ENCODE measurements at places on chromosomes 6 and 20. TPM values are rescaled to one million over a fixed set of nuclear protein-coding genes. Genes with fewer than 3 reads are reported as not detected.

GRCh38 chr6:157550114-157550989 lies 169.4 kb downstream of the ZDHHC14 start:
- H3K4me3 ChIP-seq = no peak overlapping the region
- DNase-seq = no peak

DNA sequence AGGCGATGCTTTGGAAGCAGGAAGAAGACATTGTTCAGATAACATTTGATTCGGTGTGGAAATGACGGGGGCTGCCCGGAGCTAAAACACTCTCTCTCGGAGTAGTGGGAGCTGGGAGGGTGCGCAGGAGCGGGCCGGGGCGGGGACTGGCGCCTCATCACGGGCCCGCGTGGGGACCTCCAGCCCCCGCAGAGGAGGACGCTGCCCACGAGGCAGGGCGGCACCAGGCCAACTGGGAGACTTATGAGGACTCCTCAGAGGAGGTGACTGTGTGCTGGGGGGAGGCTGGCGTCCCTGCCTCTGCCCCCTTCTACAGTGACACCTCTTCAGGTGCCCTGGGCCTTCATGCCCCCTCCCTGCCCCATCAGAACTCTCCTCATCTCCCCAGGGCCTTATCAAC lies 15.2 kb downstream of the DDO start:
- H3K27ac ChIP-seq = no peak overlapping the region
- H3K27me3 ChIP-seq = no peaks in the 10 kb centered on the region
- peaks cover 6% of the 10 kb centered on the region for H3K4me1 ChIP-seq
- H3K4me3 ChIP-seq = peak overlapping the region; percentile 31
- no peak for DNase-seq

- no peaks in the 10 kb centered on the region for H3K36me3 ChIP-seq
- H3K27ac ChIP-seq = peak overlapping the region; percentile 86
- peak overlapping the region; percentile 75 for H3K4me3 ChIP-seq
- H3K27me3 ChIP-seq = no peaks in the 10 kb centered on the region
These were observed 391 bp downstream of the MAPRE1 start for GRCh38 chr20:32819992-32820697.

DNA sequence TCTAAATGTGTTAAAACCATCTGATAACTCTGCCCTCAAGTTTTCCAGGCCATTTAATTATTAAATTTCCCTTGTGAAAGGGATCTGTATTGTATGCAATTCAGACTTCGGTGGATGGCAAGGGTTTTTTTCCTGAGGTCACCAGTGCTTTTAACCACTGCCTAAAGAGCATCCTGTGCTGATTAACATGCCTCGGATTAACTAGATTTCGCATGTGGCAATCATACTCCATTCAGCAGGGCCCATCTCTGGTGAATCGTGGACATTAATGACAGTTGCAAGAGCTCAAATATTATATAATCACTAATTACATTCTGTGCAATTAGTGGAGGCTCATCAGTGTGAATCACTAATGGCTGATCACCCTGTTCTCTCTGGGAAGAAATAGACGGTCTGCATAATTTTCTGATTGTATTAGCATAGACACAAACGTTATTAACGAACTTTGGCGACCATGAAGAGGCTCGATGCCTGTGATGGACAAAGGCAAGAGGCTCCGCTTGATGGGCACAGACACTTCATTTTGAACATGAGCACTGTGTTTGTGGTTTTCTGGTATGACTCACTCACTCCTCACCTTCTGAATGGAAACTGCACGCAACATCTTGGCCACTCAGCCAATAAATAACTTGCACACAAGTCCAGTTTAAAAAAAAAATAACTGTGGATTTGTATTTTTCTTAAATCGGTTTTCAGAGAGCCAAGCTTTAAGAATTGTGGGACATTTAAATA lies 31.4 kb downstream of the LINC00237 start:
- H3K27ac ChIP-seq = no peak overlapping the region
- no peaks in the 10 kb centered on the region for H3K27me3 ChIP-seq
- no peaks in the 10 kb centered on the region for H3K4me1 ChIP-seq
- no peaks in the 10 kb centered on the region for H3K36me3 ChIP-seq
- no peak for DNase-seq

GRCh38 chr20:34569598-34569997 lies 11.1 kb downstream of the MAP1LC3A start:
- H3K27me3 ChIP-seq = no peaks in the 10 kb centered on the region
- no peak overlapping the region for H3K27ac ChIP-seq
- H3K4me3 ChIP-seq = no peak overlapping the region
- DNase-seq = no peak

- no peak overlapping the region for H3K27ac ChIP-seq
- H3K4me3 ChIP-seq = no peak overlapping the region
- DNase-seq = no peak
- H3K36me3 ChIP-seq = peaks cover 8% of the 10 kb centered on the region
- H3K4me1 ChIP-seq = no peaks in the 10 kb centered on the region
- H3K27me3 ChIP-seq = no peaks in the 10 kb centered on the region
These were observed 48.6 kb downstream of the NEDD9 start for GRCh38 chr6:11183761-11184362.

GRCh38 chr6:170186006-170186935 lies 104.6 kb downstream of the DLL1 start:
- DNase-seq = no peak
- H3K4me3 ChIP-seq = no peak overlapping the region
- H3K27me3 ChIP-seq = no peaks in the 10 kb centered on the region
- no peaks in the 10 kb centered on the region for H3K36me3 ChIP-seq
- no peaks in the 10 kb centered on the region for H3K4me1 ChIP-seq

GRCh38 chr6:147621263-147621662 lies 112.8 kb downstream of the SAMD5 start:
- H3K4me3 ChIP-seq = no peak overlapping the region
- no peaks in the 10 kb centered on the region for H3K36me3 ChIP-seq
- H3K27me3 ChIP-seq = no peaks in the 10 kb centered on the region
- H3K27ac ChIP-seq = peak overlapping the region; percentile 36
- DNase-seq = peak; percentile 93

GRCh38 chr6:1858196-1858595 lies 248.5 kb downstream of the FOXC1 start:
- H3K4me3 ChIP-seq = no peak overlapping the region
- no peak overlapping the region for H3K27ac ChIP-seq
- DNase-seq = no peak
- H3K27me3 ChIP-seq = no peaks in the 10 kb centered on the region

GRCh38 chr20:2652724-2653555 lies 508 bp downstream of the NOP56 start:
- no peaks in the 10 kb centered on the region for H3K27me3 ChIP-seq
- peak overlapping the region; percentile 100 for H3K4me3 ChIP-seq
- H3K4me1 ChIP-seq = peaks cover 8% of the 10 kb centered on the region
- peak overlapping the region; percentile 79 for H3K27ac ChIP-seq

DNA sequence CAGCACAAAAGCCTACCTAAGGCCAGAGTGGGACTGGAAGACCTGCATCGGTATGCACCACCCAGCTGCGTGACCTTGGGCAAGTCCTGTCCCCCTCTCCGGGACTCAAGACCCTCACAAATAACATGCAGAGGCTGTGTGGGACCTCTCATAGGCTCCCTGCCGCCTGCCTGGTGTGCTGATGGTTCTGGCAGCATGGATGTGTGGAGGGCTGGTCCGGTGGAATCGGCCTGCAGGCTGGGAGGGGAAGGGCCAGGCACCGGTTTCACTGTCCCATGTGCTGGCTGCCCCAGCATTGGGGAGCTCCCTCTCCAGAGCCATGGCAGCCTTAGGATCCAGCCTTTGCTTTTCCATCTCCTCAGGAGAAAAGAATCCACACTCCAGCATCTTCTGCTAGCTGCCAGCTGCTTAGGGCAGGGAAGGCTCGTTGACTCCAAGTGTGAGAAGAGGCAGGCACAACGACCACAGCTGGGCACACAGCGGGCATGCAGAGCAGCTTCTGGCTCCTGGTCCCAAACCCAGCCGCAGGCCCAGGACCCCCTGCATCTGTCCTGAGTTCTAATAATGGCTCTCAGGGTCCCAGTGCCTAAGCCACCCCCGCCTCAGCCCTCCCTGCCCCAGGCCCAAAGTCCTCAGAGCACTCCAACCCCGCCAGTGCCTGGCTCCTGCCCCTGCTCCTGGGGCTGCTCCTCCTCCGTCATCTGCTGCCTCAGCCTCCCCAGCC lies 32.5 kb downstream of the TFEB start:
- DNase-seq = no peak
- no peaks in the 10 kb centered on the region for H3K36me3 ChIP-seq
- peaks cover 2% of the 10 kb centered on the region for H3K27me3 ChIP-seq
- H3K4me1 ChIP-seq = peaks cover 12% of the 10 kb centered on the region
- no peak overlapping the region for H3K4me3 ChIP-seq

DNA sequence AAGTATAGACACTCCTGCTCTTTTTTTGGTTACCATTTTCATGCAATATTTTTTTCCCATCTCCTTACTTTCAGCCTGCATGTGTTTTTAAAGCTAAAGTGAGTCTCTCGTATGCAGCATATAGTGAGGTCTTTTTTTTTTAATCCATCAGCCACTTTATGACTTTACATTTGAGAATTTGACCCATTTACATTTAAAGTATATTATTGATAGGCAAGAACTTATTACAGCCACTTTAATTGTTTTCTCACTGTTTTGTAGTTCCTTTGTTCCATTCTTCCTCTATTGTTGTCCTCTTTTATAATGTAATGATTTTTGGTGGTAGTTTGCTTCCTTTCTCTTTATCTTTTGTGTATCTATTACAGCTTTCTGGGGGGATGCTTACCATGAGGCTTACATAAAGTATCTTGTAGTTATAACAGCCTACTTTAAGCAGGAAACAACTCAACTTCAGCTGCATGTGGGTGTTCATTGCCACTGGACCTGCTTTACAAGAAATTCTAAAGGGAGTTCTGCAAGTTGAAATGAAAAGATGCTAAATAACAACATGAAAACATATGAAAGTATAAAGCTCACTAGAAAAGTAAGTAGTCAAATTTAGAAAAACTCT lies 71.8 kb downstream of the TNFAIP3 start:
- H3K36me3 ChIP-seq = no peaks in the 10 kb centered on the region
- H3K27ac ChIP-seq = no peak overlapping the region
- DNase-seq = no peak
- no peaks in the 10 kb centered on the region for H3K4me1 ChIP-seq
- H3K27me3 ChIP-seq = no peaks in the 10 kb centered on the region

- H3K27me3 ChIP-seq = no peaks in the 10 kb centered on the region
- no peak overlapping the region for H3K4me3 ChIP-seq
- no peaks in the 10 kb centered on the region for H3K4me1 ChIP-seq
- peak; percentile 49 for DNase-seq
- no peaks in the 10 kb centered on the region for H3K36me3 ChIP-seq
These were observed 28.8 kb upstream of the CCND3 start for GRCh38 chr6:41970436-41970846.

DNA sequence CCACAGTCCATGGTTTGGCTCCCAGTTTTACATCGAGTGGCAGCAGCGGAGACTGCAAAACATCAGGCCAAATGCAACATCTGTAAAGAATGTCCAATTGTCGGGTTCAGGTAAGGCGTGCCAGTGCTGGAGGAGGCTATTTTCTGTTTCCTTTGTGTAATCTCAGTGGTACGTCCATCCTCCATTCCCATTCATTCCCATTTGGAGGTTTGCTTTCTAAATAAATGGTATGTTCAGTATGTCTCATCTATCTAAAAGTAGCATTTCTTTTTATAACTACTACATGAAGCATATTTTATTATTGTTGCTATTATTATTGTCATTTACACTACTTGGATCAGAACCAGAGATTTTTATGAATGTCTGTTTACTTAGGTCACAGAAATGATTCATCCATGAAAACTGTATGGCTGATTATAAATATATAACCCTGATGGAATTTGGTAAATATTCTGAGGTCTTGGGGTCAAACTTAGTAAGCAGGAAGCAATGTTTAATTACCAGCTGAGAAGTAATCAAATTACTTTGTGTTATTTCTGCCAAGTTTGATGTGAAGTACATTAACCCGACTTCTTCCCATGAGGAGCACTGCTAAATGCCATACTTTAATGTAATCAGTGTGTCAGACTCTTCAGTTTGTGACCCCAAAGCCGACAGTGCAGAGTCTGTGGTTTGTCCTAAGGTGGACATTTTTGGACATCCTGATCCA lies 512.9 kb downstream of the UTRN start:
- H3K4me3 ChIP-seq = no peak overlapping the region
- H3K27ac ChIP-seq = peak overlapping the region; percentile 60
- no peaks in the 10 kb centered on the region for H3K27me3 ChIP-seq
- no peaks in the 10 kb centered on the region for H3K36me3 ChIP-seq
- peaks cover 9% of the 10 kb centered on the region for H3K4me1 ChIP-seq

DNA sequence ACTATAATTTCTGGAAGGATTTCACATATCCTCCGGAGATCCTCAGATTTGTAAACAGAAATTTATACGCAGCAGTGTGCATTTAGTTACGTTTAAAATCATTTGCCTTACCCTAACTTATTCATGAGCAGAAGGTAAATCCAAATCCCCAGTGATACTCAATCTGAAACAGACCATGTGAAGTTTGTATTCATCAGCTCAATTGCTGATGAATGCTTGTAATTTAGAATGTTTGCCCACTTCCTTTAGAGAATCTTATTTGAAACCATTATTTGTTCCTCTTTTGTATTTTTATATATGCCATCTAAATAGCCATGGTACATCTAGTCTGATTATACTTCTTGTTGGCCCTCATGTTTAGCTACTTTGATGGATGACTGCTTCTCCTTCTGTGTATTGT lies 15.4 kb downstream of the TAAR1 start:
- no peaks in the 10 kb centered on the region for H3K4me1 ChIP-seq
- H3K27ac ChIP-seq = no peak overlapping the region
- DNase-seq = no peak
- no peak overlapping the region for H3K4me3 ChIP-seq
- H3K27me3 ChIP-seq = no peaks in the 10 kb centered on the region
- H3K36me3 ChIP-seq = no peaks in the 10 kb centered on the region

Gene PACSIN1
- total RNA-seq = not detected

Gene CFAP61
- total RNA-seq = 0.26 TPM

Gene RNF182
- 2.5 TPM for total RNA-seq

Gene GINM1
- 53.8 TPM for total RNA-seq

Data from fibroblast of lung (primary cell).